Posterior vena cava (tissue), 2 donors: ENCODE measurements at places on chromosomes 5 and 9. TPM values are rescaled to one million over a fixed set of nuclear protein-coding genes. Genes with fewer than 3 reads are reported as not detected.
A peak's percentile ranks its signal among the peaks of the same experiment; 100 is the strongest.

RETREG1 gene
- total RNA-seq: 5.4 TPM

PRELID2 gene
- 16.1 TPM for total RNA-seq

- DNase-seq: no peak
Observed at GRCh38 chr9:26565118-26565517, 327.5 kb downstream of the CAAP1 start.

- DNase-seq: no peak
Observed at GRCh38 chr5:154345255-154345952, 100.4 kb upstream of the SAP30L start.

DNA sequence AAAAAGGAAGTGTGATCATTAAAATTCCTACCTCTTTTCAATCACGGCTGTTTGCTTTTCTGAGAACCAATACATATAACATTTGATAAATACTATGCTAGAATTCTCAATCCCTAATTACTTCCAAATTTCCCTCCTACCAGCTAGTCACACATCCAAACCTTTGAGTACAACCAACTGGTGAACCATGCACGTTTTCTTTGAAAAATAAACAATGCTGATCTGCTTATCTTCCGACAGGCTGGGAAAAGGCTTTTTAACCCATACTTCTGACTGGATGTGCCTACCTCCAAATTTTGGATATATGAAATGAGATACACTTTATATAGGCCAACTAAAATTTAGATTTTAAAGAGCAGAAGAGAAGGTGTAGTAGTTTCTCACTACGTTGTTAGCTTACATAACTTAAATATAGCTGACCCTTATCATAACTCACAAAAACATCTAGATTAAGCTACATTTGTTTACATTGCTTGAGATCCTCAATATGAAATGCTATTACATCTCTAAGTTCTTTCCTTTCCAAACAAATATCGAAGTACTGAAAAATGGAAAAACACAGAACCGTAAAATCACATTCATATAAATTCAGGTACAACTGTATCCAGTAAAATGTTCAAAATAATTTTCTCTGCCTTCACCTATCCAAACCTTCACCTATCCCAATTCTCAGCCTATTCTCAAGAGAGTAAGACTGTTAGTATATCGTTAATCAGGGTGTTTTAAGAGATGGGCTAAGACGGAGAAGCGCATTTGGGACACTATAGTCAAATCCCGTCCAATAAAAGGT lies 2.1 kb downstream of the NR3C1 start:
- DNase-seq: no peak

GRCh38 chr9:121498150-121498486 lies 1.5 kb downstream of the GGTA1 start:
- no peak for DNase-seq

DNA sequence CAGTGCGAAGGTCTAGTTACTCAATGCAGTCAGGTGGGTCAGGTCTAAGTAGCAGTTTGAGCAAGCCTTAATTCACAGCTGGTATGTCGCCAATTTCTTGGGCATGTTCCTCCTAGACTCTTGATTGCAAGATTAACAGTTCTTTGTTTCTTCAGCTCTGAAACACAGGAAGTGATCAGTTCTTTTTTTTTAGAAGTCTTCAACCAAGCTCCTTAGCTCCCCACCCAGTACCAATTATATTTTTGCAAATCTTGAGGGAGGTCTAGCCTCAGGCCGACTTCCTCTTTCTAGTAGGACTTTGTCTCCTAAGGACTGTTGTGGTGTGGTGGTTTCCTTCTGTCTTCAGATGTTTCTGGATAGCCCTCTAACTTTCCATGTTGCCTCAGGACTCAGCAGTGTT lies 2054.2 kb downstream of the MAT2B start:
- no peak for DNase-seq

DNA sequence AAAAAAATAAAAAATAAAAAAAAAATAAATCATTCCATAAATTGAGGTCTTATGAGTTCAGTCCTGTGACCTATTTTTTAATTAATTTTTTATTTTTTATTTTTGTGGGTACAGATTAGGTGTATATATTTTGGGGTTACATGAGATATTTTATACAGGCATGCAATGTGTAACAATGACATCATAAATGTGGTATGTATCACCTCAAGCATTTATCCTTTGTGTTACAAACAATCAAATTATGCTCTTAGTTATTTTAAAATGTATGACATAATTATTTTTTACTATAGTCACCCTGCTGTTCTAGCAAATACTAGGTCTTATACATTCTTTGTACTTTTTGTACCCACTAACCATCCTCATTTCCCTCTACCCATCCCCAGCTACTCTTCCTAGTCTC lies 537.9 kb downstream of the HINT1 start:
- DNase-seq: no peak

DNA sequence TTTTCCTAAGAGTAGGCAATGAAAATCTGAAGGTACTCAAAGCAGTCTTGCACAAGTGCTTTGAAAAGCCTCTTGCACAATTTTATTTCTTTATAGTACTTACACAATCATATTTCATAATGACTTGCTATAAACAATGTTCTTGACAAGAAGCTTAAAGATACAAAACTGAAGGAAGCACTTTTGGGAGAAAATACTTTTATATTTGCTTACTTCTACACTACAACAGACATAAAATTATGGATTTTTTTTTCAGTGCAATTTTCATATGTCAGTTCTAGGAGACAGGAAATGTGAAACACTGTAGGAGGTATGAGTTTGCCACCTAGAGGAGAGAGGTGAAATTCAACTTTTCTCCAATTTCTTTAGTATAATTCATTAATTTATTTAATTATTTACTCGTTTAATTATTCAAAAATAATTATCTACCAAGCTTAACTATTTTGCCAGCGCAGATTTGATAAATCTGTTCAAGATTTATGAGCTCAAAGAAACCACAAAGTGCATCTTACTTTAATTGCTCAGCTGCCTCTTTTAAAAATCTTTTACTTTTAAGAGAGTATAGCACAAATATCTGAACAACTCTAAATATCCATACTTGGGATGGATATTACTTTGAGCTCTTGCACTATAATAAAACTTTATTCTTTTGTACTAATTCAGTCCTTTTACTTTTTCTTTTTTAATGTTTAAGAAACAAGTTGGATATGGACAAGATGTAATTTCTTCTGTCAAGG lies 29.0 kb upstream of the CDKN2B start:
- no peak for DNase-seq

SARDH gene
- 1.8 TPM for total RNA-seq

DNA sequence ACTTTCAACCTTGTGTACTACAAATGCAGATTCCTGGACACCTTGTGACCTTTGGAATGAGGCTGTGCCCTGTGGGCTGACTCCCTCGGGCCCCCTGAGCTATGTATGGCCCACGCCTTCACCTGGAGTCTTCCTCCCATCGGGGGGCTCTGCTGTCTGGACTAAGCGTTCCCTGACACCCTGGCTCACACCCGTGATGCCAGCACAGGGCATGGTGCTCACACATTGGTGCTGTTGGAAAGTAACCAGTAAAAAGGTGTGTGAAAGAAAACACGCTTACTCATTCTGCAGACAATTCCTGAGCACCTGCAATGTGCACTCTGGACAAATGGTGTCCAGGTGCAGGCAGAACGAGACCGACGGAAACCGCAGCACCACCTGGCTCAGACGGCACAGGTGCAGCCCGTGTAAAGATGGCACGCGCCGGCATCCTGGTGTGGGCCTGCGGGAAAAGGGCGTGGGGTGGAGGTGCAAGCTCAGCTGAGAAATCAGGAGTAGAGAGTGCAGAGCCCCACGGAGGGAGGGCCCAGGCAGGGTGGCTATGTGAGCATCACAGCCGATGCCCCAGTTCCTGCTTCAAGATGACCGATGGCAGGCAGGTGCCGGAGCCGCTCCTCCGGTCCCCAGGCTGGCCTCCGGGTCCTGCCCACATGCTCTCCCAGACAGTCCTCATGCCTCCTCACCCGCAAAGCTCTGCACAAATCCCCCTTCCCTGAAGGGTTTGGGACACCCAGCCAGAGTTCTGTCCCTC lies 11.0 kb downstream of the LPCAT1 start:
- peak; percentile 64 for DNase-seq

DNA sequence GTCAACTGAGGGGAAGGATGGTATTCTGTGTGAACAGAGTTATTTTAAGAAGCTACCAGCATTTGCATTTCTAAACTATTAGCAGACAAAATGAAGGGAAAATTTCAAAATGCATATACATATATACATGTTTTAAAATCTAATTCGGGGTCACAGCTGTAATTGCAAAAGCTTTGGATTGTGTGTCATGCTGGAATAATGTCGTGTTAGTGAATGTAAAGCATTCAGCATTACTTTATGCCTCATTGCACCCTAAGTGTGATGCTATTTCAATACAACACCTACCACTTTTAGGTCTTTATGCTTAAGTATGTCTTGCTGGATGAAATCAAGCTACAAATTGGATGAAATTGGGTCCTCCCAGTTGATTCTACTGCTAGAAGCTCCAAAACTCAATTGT lies 687.6 kb upstream of the MEF2C start:
- no peak for DNase-seq

CDH9 gene
- total RNA-seq: not detected

DNA sequence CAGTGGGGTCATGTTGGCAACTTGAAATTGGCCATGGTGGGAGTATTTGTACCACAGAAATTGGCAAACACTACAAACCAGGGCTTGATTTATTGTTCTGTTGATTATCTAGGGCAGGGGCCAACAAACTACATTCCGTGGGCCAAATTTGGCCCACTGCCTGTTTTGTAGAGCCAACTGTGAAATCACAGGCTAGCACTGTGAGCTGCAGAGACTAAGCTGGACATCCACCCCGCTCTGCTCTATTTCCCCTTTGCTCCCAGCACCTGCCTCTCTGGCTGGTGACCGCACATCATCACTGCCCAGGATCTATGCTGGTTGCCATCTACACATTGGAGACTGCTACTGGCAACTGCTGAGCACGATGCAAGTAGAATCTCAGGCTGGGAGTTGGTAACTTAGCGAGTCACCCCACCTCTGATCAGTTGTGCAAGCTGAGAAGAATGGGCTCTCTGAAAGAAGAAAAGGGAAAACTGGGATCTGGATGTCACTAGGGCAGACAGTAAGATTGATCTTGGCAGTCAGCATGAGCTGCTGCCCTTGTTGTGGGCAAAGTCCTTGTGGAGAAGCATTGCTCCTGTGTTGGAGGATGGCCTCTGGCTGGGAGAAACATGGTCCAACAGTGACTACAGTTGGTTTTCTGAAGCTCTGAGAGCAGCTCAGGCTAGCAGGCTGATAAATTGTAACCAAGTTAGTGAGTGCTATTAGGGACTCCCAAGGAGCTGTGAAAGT lies 144.7 kb upstream of the RAD23B start:
- no peak for DNase-seq

GRCh38 chr5:10254686-10255085 lies 4.6 kb downstream of the CCT5 start:
- no peak for DNase-seq

ADAMTS19 gene
- total RNA-seq: not detected

IFNB1 gene
- total RNA-seq: not detected

DNA sequence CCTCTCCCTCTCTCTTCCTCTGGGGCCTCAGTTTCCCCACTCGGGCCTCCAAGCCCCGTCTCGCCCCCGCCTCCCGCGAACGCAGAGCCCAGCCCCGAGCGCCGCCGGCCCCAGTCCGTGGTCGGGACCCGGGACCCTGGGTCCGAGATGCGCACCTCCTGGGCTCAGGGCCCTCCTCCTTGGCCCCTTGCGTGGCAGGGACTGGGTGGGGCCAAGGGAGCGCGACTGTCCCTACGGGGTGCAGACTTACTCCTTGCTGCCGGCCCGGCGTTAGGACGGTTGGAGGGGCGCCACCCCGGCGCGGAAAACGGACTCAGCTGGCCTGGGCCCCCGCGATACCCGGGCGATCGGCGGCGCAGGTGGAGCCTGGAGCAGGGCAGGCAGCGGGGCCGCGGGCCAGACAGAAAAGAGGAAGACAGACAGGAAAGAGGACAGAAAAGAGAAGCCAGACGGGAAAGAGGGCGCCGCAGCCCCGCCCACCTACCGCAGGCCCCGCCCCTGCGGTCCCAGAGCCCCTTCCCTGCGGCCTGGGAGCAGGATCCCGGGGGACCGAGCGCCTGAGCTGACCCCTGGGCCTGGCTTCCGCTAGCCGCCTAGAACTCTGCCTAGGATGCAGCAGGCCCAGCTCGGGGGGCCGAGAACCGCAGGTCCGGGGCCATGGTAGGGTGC lies at the start of gene GBGT1:
TSS of gene GBGT1 (minus strand) at position 411 of the 669 bp plus-strand sequence. CDS start 1,502 bp downstream, outside the sequence.
- peak; percentile 92 for DNase-seq

PCDHGB2 gene
- total RNA-seq: 4.7 TPM

DNA sequence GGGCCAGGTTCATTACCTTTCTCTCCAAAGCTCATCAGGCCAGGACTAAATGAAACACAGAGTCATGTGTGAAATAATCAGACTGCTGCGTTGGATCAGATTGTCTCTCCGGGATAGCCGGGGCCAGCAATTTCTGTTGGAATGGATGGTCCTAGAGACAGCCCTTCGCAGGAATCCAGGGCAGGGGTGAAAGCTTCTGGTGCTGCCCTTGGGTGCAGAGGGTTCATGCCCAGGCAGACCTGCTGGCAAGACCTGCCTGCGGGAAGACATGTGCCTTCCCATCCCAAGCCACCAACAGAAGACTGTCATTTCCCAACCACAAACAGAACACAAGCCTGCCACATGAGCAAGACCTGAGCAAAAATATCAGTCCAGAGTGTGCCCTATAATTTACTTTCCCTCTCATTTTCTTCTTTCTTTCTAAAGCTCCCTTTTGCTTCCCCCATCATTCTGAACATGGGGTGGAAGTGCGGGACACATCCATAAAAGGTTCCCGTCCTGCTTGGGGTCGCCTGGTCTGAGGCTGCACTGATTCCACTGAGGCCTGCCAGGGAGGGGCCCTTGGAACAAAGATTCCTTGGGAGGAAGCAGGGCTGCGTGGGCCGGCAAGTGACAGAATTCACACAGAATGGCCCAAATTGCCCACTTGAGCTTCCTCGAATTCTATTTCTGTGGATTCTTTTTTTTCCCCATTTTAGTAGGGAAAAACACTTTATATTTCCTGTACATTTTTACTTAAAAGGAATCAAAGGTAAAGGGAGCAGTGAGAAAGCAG lies 57.3 kb downstream of the UBE2QL1 start:
- DNase-seq: no peak

GRCh38 chr5:161547738-161548486 lies 1.4 kb upstream of the GABRB2 start:
- DNase-seq: peak; percentile 80

GRCh38 chr9:91360551-91361290 lies 997 bp downstream of the AUH start:
- DNase-seq: no peak

FABP6 gene
- not detected for total RNA-seq

- no peak for DNase-seq
Observed at GRCh38 chr5:154278908-154279307, 88.4 kb downstream of the GALNT10 start.

OXCT1 gene
- 44.2 TPM for total RNA-seq

HAPLN1 gene
- total RNA-seq: not detected

RMND5B gene
- total RNA-seq: 29.2 TPM

- no peak for DNase-seq
Observed at GRCh38 chr5:42507451-42508097, 84.3 kb downstream of the GHR start.

- no peak for DNase-seq
Observed at GRCh38 chr5:25975885-25976284, 1062.5 kb downstream of the CDH9 start.

LNPEP gene
- total RNA-seq: 50.9 TPM

DNA sequence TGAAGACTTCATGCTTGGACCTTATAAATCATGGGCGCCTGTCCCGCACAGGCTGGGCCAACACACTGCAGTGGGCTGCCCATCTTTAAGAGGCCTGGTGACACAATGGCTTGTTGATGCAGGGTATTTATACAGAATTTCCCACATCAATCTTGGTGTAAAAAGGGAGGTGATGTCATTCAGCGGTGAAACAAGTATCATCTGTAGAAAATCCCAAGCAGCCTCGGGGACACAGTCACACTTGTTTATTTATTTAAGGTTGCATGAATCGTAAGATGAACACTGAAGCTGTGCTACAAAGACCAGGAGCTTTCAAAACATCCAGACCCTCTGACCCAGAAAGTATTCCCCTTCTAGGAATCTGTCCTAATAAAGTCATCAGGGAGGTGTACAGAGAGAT lies 40.5 kb downstream of the SMIM23 start:
- no peak for DNase-seq
